COLO829 (cell line): ENCODE measurements at places on chromosomes 7 and 10.
A peak's percentile ranks its signal among the peaks of the same experiment; 100 is the strongest.

- no peak for DNase-seq
Observed at GRCh38 chr10:33876584-33877400, 542.3 kb upstream of the NRP1 start.

DNA sequence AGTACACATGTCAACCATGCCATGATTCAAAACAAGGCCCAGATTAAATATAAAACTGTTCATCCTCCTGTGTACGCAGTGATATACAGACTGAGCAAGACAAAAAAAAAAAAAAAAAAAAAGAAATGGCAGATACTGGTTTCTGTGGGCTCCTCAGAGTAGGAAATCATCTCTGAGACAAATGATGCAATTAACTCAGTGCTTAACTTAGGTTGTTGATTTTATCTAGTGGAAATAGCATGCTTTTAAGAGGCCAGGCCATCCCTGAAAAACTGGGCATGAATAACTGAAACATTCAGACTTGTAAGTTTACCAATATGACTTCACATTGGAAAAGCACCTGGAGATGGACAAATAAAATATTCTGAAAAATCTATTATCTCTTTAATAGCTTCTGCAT lies 69.0 kb downstream of the DKK1 start:
- DNase-seq = no peak

DNA sequence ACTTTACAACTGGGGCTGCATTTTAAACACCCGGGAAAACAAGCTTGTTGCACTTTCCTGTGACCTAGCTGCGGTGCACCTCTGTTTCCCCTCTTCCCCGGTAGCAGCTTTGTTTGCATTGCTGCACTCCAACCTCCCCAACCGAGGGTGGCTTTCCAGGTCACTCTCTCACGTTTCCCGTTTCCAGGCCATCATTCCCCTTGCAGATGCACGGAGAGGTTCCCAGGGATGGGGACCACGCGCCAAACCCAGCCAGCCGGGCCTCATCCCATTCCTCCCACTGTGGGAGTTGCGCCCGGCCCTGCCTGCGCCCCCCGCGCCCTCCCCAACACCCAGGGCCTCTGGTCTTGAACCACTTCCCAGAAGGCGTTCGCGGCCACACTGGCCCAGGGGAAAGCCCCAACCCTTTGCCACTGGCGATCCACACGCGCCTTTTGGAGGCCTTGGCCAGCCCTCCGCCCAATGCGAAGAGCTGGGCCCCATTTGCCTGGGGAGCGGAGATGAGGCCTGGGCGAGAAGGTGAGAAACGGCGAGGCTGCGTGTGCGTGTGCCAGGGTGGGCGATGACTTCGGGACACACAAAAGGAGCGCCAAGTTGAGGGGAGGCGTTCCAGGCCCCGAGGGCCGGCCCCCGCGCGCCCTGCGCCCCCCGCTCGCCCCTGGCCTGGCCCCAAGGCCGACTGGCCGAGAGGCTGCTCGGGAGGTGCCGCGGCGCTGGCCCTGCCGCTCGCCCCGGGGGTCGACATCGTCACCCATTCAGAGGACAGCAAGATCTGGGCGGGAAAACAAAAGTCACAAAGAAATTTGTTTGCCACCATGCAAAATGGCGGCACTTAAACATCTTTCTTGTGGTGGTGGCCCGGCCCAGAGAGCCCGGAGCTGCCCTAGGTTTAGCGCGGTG lies 15.9 kb downstream of the SKIDA1 start:
- no peak for DNase-seq

DNA sequence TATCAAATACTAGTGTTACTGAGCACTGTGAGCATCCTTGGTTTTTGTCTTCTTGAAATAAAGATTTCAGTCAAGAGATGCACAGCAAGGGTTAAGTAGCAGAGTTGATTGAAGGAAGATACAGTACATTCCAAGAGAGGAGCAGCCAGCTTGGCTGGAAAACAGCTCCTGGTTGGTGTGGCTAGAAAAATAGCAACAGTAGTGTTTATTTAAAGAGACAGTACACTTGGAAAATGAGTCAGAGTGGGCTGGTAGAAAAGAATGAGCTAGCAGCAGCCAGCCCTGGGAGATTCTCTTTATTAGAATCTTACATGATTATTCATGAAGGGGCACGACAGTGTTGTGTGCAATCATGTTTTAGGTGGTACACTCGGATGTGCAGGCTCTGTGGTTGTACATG lies 1016.4 kb upstream of the SORCS1 start:
- no peak for DNase-seq

GRCh38 chr10:95864906-95865813 lies 42.6 kb upstream of the CC2D2B start:
- peak; percentile 38 for DNase-seq

DNA sequence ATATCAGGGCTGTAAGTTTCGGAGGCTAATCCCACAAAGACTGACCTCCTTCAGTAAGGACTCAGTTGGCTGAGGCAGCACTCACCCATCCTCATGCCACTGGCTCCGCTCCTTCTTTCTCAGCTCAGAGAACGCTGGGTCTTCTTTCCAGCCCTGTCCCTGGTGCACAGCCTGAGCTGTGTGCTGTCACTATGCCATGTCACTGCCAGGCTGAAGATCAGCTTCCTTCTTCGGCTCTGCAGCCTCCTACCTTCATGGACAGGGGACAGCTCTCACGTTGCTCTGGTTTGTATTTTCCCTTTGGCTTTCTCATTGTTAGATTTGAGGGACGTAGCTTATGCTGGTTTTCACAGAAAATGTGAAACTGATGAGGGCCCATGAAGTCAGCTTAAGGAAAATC lies 437.3 kb downstream of the GLRX3 start:
- no peak for DNase-seq

- DNase-seq = no peak
Observed at GRCh38 chr10:132527339-132528063, 10.1 kb upstream of the INPP5A start.

DNA sequence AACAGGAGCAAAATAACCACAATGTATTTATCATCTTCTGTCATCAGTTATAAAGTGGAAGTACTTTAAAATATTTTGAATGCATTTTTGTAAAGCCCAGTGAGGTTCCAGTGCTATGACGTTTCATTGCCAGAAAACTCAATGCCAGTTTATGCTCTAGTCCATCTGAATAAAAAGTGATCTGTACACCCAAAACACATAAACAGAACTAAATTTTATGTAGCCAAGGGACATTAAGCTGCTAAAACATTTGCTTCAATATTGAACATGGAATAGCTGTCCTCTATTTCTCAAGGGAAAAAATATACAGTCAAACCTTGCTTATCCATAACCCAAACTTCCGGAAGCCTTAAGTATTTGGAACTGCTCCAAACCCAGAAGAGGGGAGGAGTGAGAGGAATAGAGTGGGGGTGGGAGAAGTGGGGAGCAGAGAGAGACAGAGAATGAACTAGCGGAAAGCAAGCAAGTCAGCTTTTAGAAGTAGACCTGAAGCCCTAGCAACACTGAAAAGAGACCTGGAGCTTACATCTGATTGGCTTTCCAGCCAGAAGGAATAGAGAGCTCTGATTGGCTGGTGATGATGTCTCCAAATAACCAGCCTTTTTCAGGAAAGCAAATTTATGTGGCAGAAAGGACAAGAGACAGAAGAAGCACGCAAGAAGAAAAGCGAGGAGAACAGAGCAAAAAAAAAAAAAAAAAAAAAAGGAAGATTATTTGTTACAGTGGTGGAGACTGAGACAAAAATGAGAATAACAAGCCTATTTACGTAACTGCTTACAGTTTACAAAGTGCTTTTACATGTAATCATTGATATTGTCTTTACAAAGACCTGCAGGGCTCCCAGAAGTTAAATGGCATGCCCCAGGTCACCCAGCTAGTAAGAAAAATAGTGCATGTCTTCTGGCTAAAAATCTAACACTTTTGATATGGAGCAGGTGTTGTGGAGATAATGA lies 196.0 kb downstream of the RNLS start:
- DNase-seq = no peak

- no peak for DNase-seq
Observed at GRCh38 chr10:29873941-29874484, 185.4 kb downstream of the JCAD start.

DNA sequence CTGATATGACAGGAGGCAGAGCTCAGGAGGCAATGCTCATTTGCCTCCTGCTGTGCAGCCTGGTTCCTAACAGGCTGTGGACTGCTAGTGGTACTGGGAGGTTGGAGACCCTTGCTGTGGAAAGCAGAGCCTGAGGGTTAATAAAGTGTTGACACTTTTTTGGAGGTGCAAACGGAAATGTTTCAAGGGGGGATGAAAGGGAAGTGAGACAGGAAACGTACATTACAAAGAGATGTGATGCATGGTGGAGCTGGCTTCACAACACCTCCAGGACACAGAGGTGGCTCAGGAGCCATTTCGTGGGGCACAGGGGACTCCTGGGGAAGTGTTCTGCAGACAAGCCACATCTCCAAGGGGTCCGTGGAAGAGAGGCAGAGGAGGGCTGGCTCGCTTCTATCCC lies 137.6 kb upstream of the SVIL start:
- DNase-seq = no peak

DNA sequence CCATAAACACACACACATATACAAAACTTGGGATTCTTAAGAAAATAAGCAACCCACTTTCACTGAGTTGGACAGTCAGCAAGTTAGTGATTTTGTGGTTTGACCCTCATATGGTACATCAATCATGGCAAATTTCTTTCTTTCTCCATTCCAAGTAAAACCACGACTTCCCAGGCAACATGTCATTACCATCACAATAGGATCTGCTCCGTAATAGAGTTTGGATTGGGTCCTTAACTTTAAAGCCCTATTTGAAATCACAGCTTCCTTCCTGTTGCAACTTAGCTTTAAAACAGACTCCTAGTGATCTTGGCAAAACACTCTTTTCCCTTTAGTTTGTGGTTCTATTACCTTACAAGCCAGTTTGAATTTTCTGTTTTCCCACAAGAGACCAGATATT lies 483.6 kb downstream of the INHBA start:
- no peak for DNase-seq

DNA sequence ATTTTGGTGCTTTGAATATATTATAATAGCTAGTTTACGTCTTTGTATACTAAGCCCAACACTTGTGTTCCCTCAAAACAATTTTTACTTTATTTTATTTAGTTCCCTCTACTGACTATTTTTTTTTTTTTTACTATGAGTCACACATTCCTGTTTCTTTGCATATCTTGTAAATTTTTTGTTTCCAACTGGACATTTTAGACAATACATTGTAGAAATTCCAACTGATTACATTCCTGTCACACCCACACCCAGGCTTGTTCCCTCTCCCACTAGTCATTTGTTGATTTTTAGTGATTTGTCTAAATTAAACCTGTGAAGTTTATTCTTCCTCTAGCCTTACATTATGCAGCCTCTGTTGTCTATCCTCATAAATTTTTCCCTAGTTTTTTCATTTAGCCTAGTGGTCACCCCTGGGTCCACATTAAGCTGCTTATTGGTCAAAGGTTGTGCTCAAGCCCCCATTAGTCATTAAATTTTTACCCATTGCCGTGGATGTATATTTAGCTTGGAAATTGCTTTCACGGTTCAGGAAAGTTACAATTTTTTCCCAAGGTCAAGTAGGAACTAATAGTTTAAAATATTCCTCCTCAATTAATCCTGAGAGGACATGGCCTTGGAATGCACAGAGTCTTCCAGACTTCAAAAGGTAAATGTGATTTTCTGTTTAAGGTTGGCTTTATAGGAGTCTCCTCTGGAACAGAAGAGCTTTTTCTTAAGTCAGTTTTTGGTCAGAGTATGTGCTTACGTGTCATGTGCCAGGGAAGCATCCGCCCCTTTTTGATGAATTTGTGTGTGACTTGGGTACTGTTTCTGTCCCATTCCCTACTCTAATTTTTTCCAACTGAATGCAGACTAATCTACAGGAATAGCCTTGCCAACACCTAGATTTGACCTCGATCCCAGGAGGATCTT lies 207.6 kb upstream of the TMEM72 start:
- no peak for DNase-seq

GRCh38 chr7:149884541-149884940 lies 10.8 kb downstream of the ATP6V0E2 start:
- DNase-seq = no peak

DNA sequence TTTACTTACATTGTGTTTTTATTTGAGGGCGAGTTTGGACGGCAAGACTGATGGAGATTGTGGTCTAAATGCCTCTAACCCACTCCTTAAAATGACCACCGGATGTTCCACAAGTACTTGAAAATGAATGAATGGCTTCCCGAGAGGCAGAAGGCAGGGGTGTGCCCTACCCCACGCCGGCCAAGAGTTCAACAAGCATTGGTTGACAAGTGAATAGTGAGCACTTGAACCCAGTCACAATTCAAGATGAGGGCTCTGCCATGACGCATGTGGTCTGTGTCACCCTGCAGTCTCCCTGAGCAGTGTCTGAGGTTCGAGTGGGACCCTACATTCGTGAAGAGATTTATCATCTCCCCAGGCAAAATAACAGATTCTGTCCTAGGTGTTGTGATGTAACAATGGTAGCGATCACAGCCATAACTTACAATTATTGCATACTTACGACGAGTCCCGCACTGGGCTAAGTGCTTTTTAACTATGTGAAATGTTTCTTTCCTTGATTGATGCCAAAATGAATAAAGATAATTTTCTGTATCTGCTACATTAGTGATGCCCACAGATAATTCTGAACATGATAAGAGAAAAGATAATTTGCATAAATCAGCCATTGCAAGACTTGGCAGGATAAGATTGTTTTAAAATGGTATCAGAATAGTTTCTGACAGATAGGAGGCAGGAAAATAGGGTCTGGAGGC lies 305.4 kb downstream of the WDR37 start:
- DNase-seq = no peak

DNA sequence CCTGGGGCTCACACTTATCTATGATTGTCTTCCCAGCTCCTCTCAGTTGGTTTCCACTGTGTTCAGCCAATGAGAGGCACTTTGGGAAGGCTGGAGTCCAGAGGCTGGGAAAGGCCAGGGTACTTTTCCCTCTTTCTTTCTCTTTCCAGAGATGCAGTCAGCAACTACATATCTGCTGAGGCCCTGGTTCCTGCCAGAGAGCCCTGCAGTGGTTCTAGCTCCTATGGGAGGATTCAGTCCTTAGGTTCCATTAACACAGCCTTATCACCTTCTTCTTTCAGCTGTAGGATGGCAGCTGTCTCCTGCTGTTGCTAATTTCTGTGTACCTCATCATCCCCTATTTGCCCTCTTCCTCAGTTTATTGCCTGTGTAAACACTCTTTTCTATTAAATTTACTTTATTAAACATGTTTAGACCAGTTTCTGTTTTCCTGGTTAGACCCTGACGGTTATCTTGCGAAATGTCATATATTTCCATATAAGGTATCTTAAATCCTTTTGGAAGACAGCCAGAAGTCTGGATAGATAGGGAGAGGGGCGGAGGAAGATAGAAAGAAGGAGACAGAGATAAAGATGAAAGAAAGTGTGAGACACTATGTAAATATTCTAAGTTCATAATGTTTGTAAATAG lies 100.3 kb downstream of the HGF start:
- no peak for DNase-seq

GRCh38 chr7:45711161-45711490 lies 137.0 kb downstream of the ADCY1 start:
- DNase-seq = no peak

DNA sequence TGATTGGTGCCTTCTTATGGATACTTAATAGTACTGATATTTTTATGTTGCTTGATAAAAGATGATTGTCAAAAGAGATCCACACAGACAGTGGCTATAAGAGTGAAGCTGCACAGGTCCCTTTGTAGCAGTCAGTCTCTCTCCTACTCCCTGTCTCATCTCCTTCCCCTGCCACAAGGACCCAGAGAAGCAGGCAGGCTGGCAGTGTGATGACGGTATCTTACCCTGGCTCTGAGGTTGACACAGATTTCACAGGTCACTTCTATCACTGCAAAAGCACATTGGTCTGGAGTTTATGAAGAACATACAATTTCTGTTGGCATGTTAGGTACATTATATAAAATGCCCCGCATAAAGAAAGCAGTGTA lies 64.4 kb upstream of the AHR start:
- no peak for DNase-seq
